ENCODE measurements at places on chromosomes 5 and 9.

DNA sequence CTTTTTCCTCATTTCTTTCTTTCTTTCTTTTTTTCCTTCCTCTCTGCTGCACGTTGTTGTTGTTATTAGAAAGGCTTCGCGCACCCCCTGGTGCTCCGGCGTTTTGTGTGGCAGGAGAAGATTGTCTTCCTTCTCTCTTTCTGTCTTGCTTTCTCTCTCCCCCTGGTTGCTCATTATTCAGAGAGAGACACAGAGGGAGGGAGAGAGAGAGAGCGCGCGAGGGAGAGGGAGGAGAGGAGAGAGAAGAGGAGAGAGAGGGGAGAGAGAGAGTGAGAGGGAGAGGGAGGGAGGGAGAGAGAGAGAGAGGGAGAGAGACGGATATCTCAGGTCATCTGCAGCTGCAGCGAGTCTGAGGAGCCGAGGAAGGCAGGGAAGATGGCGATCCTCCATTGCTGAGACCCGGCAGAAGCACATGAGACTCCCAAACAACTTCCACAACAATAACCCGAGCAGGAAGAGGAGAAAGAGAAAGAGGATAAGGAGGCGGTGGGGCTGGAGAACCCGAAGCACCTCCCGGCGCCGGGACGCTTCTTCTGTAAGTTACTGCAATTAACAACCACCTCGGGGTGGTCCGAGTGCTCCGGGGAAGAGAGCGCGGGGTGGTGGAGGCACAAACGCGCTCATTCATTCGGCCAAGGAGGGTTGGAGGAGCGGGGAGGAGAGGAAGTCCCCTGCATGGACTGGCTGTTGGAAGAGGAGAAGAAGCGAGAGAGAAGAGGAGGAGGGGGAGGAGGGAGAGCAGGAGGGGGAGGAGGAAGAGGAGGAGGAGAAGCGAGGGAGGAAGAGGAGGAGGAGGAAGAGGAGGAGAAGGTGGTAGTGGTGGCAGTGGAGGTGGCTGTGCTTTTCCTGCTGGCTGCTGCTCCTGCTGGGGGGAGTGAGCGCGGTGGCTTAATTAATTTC is at the start of gene ZNF462:
Gene ZNF462 (plus strand): TSS at position 346 of the 900 bp plus-strand sequence. CDS start 60,218 bp downstream, outside the sequence.
- no peak for DNase-seq

DNA sequence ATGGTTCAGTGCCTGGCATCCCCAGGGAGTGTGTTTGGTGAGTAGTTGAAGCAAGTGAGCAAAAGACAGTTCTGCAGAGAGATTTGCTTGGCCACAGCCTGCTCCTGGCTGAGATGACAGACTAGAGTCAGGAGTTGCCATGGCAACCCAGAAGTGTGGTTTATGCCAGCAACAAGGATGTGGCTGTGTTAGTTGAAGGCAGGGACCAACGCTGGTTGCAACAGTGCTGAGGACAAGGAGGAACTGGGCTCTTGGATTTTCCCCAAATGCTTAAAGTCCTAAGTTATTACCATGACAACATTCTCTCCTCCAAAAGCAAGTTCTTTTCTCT is 2.7 kb downstream of the NXNL2 start:
- DNase-seq: no peak

DNA sequence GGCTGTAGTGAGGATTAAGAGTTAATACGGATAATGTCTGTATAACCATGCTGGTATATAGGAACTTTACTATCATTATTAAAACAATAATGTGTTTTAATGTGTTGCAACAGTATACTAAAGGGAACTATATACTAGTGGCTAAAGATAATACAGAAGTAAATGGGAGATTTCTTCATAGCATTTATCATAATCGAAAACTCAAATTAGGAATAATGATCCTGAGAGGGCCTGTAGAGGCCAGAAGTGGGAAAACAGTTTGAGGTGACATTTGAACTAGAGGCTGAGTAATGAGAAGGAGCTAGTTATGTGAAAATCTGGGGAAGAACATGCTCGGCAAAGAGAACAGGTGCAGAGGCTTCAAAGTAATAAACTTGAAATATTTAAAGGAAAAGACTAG is 2.9 kb downstream of the TCERG1 start:
- DNase-seq: no peak

DNA sequence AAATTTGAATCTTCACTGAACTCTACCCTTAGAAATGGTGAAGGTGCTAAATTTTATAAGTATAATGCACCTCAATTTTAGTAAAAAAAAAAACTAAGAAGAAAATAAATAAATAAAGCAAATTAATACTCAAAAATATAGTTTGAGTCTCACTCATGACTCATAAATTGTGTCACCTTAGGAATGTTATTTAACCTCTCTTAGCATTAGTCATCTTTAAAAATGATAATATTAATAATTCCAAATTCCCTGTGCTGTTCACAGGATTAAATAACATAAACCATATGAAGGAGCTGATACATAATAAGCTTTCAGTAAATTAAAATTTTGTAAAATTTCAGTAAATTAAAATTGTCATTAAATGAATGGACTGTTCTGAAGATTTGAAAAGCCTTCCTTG is 339.8 kb upstream of the RGMB start:
- DNase-seq: no peak

DNA sequence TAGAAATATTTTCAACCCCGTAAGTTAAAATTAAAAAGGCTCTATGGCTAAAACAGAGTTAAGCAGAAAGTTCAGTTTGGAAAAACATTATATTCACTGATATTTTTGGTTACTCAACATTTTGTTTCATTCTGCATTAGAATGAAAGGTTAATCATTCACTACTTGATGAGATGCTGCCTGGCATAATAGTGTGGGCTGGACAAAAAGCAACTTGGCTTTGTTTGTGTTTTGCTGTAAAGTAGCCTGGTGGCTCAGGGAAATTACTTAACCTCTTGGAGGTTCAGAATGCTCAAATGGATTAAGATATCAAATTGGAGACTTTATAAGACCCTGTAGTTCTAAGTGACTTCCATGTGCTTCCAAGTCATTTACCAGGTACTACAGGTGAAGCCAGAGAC is 367.4 kb upstream of the TRPC7 start:
- DNase-seq: no peak

- DNase-seq: no peak
Observed at GRCh38 chr5:16885635-16886365, 50.3 kb downstream of the MYO10 start.

- no peak for DNase-seq
Observed at GRCh38 chr9:134606951-134607731, 34.5 kb upstream of the COL5A1 start.

GRCh38 chr5:165152058-165152457 is 1646.6 kb downstream of the MAT2B start:
- DNase-seq: no peak

- DNase-seq: no peak
Observed at GRCh38 chr5:135461481-135462151, 9.5 kb upstream of the TIFAB start.

- no peak for DNase-seq
Observed at GRCh38 chr5:10546186-10546585, 17.7 kb upstream of the ANKRD33B start.

- DNase-seq: no peak
Observed at GRCh38 chr9:104553261-104553660, 15.7 kb upstream of the OR13C8 start.

DNA sequence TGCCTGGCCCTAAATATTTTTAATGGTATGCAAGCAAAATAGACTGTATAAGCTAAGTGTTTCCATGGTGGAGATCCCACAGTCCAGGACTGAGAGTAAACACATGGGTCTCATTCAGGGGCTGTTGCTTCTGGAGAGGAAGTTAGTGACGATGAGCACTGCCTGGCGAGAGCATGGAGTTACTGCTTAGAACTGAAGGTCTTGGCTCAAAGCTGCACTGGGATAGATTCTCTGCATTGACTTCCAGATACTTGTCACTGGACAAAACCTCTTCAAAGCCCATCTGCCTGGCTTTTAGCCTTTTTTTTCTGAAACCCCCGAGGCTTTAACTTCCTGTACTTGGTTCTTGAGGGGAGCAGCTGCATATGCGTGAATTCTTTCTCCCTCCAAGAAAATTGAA is 39.2 kb downstream of the GPR107 start:
- no peak for DNase-seq

- no peak for DNase-seq
Observed at GRCh38 chr5:66710557-66711088, 114.4 kb downstream of the MAST4 start.

- DNase-seq: no peak
Observed at GRCh38 chr5:146041180-146041789, 64.1 kb downstream of the PLAC8L1 start.

GRCh38 chr5:132489051-132489770 is 1.4 kb downstream of the IRF1 start:
- no peak for DNase-seq

- no peak for DNase-seq
Observed at GRCh38 chr5:28369418-28369817, 1331.0 kb upstream of the CDH9 start.

GRCh38 chr5:92653730-92654461 is 927.1 kb downstream of the NR2F1-AS1 start:
- no peak for DNase-seq

- DNase-seq: no peak
Observed at GRCh38 chr5:107478068-107478641, 192.6 kb downstream of the EFNA5 start.

- DNase-seq: no peak
Observed at GRCh38 chr9:105438141-105438806, 9.6 kb upstream of the FSD1L start.

DNA sequence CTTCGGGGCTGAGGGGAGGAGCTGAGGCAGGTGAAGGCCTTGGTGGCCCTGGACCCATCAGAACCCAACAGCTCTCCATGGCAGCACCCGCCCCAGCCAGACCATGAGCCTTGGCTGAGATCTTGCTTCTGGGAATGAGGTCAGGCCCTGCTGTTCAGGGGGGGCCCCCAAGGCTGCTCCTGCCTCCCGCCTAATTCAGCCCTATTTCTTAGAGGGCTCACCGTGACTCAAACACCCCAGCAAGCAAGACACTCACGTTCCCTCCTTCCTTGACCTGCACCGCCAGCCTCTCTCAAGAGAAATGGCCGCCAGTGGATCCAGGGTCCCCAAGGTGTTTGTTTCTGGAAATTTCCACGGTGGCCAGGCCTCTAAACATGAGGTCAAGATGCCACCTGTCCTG is 61.4 kb upstream of the PPP1R26 start:
- DNase-seq: no peak
